ENCODE measurements at places on chromosomes 7 and 10.

GRCh38 chr7:32943252-32944030 is 13.8 kb upstream of the FKBP9 start:
- no peak for DNase-seq

DNA sequence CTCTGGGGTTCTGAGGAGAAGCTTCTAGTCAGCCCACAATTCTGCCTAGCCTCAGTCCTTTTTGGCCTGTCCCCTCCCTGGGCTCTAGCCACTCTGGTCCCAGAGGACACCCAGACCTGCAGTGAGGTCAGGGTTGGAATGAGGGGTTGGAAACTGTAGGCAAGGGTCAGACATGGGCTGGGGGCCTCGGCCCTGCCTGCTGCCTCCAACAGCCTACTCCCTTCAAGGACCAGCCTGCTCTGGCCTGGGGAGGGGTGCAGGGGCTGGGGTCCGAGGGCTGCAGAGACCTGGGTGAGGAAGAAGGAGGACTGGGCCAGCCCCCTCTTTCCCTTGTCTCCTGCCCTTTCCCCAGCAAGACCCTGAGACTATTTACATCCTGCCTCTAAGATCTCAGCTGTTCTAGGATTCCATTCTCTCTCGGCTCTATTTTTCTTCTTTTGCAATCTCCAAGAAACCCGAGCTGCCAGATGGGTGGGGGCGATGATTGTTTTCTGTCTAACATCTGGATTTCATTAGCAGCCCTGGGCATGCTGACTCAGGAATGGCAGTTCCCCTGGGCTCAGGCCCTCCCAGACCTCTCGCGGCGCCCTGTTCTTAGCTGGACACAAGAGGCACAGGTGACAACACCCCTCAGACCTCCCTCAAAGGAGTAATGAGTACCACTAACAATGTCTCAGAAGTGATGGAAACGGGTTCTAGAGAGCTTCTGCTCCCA is 23.1 kb downstream of the ZCCHC24 start:
- no peak for DNase-seq

GRCh38 chr10:70337201-70337651 is 45.2 kb downstream of the LRRC20 start:
- no peak for DNase-seq

- no peak for DNase-seq
Measured at GRCh38 chr10:132471125-132471451, 66.5 kb upstream of the INPP5A start.

- DNase-seq, result no peak
Measured at GRCh38 chr10:74292871-74293427, 141.9 kb downstream of the ADK start.

DNA sequence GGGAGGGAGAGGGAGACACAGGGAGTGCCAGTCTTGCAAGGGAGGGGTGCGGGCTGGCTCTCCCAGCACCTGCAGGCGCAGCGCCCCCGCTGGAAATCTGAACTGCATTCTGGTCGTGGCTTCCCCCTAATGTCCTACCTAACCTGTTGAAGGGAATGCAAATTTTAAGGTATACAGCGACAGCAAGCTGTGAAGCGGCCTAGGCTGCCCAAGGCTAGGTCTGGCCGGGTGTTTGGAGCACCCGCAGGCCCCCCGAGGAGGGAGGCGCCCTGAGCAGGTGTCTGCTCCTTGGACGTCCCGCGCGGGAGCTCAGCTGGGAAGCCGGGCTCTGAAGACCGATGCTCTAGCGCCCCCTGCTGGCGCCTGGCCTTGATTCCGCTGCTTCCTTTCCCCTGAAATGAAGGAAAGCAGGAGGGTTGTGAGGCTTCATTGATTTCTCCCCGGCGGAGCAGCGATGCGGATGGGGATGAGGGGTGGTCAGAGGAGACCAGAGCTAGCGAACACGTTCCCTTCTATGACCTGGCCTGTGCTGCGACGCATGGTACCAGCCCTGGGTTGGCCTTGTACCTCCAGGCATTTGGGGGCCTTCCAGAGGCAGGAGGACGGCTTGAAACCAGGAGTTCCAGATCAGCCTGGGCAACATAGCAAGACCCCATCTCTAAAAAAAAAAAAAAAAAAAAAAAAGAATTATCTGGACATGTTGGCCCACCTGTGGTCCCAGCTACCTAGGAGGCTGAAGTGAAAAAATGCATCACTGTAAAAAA is 601.3 kb downstream of the GALNT17 start:
- DNase-seq, result peak; percentile 84
